SK-N-DZ (cell line): ENCODE measurements at places on chromosomes 2 and 18.

DNA sequence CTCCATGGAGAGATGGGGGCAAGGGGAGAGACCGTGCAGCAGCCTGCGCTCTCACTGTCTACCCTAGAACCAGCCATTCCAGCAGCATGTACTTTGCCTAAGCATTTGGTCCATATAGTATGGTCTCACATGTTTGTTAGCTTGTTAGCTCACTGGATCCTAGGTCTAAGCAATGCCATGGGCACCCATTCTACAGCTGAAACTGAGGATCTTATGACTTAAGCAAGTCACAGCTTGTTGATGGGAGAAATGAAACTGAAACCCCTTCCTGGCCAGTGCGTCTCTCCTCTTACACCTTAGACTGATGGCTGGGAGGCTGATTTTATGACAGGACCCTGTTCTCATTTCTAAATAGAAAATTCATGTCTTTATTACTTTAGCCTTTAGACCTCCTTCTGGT is 90.1 kb downstream of the EPAS1 start:
- DNase-seq = no peak

DNA sequence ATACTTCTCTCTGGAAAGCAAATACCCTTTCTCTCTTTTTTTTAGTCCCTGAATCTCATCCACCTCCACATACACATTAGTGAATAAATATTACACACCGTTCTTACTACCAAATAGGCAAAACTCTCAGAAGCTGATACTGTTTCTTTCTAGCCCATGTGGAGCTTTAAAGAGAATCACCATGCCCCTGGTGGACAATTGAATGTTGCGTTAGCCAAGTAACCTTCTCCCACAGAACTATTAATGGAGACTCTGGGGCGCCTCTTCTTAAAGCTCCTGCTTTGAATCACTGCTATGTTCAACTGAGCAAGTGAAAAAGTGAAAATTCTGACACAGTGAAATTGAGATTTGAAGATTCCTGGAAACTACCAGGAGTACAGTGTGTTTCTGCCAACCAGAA is 522.8 kb upstream of the CDH7 start:
- DNase-seq = no peak

GRCh38 chr2:149559341-149560068 is 28.1 kb downstream of the MMADHC start:
- no peak for DNase-seq

- no peak for DNase-seq
These were observed 34.1 kb upstream of the REEP1 start for GRCh38 chr2:86371527-86371926.

GRCh38 chr18:13612196-13612997 is 114.0 kb downstream of the FAM210A start:
- peak; percentile 53 for DNase-seq

DNA sequence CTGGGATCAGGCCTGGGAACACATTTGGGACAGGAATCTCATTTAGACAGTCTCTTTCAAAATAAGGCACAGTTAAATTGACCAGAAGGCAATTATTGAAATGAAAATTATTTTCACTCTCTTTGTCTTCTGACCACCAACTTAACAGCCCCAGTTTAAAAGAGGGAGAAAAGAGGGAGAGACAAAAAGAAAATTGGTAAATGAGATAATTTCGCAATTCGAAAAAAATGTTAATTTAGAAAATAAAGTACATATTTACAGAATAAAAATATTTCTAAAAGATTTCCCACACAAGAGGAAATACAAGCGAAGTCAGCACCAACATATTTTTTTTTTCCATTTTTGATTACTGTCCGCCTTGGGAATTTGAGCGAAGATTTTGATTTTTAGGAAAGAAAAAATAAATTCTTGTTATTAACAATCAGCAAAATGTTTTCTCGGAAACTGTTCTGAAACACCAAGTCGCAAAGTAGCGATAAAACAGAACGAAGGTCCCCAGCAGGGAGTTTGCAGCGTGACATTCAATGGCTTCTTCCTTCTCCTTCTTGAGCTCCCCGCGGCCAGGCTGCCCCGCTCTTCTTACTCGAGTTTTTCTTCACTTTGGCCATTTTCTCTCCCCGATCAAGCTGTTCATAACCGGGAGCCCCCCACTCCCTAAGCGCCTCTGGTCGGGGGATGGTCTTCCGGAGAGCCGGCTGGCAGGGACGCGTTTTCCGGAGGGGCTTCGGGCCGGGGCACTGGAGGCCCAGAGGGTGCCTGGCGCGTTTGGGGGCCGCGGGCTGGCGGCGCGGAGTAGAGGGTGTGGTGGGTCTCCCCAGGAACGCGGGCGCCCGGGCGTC is 5.0 kb downstream of the SP9 start:
- no peak for DNase-seq

- DNase-seq = no peak
These were observed 46.7 kb downstream of the CCDC195 start for GRCh38 chr2:224669449-224669848.

DNA sequence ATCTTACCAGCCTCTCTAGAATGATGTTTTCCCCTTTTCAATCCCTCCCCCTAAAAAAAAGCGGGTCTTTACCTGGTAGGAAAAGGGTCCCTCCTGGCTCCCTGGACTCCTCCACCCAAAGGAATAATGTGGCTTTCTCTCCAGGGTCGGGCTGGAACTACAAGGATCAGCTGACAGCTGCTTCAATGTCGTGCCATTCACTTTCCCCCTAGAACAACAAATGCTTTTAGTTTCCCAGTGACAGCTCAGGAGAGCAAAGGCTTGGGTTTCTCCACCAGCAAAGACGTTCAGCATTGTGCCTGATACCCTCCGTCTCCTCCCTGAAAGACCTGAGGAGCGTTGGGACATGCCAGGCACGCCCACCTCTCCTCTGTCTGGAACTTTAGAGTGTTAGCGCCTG is 173.8 kb upstream of the SIX3 start:
- DNase-seq = no peak

DNA sequence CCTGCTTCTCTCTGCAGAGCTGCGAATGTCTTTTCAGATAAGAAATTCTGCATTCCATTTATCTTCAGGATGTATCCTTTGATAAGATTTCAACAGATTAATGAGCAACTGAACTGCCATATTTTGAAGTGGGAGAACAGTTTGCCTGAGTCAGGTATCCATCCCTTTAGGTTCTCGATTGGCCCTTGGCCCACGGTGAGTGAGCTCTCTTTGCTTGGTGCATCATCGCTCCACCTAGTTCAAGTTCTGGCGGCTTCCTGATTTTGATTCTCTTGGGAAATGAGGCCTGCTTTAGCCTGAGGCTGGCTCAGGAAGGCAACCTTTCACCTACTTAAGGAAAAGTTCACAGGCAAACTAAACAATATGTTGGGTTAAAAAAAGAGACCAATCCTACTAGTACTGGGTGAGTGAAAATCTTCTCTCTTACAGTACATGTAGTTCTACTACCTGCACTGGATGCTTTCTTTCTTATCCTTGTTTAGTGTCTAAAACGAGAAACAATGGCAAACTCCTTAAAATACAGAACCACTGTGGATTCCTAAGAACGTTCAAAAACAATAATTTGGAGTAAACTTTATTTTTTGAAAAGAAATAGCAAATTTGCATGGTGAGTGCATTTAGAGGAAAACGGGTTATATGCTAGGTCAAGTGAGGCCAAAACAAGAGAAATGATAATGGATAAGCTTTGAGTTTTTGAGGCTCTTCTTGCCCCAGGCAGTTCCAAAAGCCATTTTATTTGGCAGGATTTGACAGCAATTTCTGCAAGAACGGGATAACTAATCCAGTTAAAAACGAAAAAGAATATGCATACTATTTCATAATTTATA is 837 bp upstream of the ACSL3 start:
- DNase-seq = peak; percentile 68

DNA sequence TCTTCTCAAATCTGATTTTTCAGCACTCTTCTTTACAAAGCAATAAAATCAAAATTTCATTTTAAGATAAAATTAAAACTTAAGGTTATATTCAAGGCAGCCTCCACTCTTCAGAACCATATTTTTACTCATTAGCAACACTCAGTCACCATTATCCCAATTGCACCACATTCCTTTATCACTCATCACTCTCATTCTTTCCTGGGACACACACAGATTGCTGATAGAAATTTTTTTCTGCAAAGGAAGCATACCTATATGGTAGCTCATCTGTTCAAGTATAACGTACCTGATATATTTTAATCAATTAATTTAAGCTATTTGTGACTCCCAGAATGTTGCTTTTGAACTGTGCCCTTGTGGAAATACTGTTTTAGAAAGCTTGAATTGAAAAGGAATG is 1559.3 kb upstream of the ZEB2 start:
- DNase-seq = no peak

GRCh38 chr2:214469728-214470127 is 58.9 kb downstream of the VWC2L start:
- no peak for DNase-seq

DNA sequence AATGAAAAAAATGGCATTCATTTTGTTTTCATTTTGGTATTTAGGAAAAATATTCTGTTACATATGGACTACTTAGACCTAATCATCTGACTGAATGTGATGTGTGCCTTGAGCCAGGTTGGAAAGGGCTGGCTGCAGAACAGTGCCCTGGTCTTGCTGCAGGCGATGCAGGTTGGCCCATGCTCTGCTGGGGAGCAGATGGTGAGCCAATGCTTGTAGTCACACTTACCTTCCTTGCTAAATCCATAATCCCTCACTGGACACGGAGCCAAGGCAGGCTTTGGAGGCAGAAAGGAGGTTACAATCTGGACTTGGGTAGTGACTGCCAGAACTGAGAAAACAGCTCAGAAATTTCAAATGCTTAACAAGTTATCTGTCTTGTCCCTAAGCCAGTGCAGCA is 228.7 kb downstream of the ARHGAP15 start:
- peak; percentile 37 for DNase-seq

- no peak for DNase-seq
These were observed 17.5 kb upstream of the HPCAL1 start for GRCh38 chr2:10285191-10285555.

- DNase-seq = peak; percentile 39
These were observed 144.3 kb upstream of the MAP3K20 start for GRCh38 chr2:172931256-172931894.

DNA sequence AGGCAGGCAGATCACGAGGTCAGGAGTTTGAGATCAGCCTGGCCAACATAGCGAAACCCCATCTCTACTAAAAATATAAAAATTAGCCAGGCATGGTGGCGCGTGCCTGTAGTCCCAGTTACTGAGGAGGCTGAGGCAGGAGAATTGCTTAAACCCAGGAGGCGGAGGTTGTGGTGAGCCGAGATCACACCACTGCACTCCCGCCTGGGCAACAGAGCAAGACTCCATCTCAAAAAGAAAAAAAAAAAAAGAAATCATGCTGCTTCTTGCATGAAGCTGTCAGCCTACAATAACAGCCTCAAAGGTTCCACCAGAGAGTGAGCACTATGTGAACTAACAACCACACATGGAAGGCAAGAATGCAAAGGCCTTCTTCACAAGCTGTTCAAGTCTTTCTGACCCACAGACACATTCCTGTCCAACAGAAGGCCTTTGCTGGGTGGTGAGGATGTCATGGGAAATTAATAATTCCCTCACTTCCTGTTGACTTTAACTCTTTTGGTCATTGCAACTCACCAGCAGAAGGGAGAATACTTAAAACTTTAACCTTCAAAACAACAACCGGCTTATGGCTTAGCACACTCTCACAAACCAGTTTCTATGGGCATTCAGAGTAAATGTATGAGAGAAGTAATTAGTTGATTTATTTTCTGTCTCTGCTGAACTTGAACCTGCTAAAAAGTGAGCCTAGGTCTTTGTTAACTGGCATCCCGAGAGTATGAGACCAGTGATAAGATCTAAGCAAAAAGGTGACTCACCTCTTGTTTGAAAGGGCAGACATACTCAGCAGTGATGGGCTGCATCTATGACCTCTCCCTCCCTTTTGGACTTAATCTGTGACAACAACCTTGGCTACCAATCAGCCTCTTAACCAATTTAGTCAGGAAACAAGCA is 11.8 kb downstream of the PLEKHM3 start:
- peak; percentile 11 for DNase-seq

DNA sequence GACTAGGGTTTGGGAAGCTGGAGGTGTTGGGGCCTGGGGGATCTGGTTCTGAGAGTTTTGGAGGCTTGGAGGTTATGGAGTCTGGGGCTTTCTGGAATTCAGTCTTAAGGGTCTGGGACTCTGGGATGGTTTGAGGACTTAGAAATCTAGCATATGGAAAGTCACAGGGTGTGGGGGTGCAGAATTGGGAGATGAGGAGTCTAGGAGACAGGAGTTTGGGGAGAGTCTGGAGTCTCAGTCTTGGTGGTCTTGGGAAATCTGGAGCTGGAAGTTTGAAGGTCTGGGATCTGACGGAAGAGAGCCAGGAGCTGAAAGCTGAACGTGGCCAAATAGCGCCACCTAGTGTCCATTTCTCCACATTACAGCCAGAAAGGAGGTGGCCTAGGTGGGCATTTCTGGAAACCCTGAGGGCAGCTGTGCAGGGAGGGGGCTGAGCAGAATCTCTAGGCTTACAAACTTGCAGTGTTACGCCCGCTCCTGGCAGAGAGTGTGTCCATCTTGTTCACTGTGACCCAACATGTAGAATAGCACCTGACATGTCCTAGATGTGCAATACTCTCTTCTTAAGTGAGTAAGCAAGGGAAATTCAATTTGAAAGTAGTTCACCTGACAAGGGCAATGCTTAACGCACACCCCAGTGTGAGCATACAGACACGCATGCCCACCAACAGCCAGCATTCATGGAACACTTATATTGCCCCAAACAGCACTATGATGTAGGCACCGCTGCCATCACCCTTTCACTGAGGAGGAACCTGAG is 204.8 kb downstream of the TFCP2L1 start:
- DNase-seq = peak; percentile 76

DNA sequence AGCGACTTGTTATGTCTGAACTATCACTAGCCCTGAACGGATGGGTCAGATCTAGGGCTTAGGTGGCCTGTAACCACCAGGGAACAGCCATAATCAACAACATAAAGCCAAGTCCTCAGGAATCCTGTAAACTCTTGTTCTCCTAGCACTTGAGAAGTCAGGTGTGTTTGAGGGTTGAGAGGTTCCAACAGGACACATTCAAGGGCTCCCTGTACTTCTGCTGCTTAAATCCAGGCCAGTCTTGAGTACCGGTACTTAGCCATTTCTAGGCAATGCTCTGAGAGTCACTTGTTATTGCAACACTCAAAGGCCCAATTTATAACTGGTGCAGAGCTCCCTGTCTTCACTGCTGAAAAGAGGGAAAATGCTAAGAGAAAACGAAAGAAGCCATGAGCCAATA is 21.6 kb upstream of the SLC40A1 start:
- no peak for DNase-seq

- no peak for DNase-seq
These were observed 82.9 kb upstream of the TMEFF2 start for GRCh38 chr2:192277494-192278109.

GRCh38 chr18:57959278-57959677 is 84.7 kb upstream of the NEDD4L start:
- peak; percentile 30 for DNase-seq

GRCh38 chr2:235002198-235003095 is 50.6 kb downstream of the SH3BP4 start:
- DNase-seq = no peak

- DNase-seq = no peak
These were observed 95.1 kb upstream of the NT5C1B start for GRCh38 chr2:18684206-18685038.
